ENCODE measurements at places on chromosomes 4 and X. TPM values are rescaled to one million over a fixed set of nuclear protein-coding genes. Genes with fewer than 3 reads are reported as not detected.
A peak's percentile ranks its signal among the peaks of the same experiment; 100 is the strongest.

GSX2 gene
- total RNA-seq, result not detected

DNA sequence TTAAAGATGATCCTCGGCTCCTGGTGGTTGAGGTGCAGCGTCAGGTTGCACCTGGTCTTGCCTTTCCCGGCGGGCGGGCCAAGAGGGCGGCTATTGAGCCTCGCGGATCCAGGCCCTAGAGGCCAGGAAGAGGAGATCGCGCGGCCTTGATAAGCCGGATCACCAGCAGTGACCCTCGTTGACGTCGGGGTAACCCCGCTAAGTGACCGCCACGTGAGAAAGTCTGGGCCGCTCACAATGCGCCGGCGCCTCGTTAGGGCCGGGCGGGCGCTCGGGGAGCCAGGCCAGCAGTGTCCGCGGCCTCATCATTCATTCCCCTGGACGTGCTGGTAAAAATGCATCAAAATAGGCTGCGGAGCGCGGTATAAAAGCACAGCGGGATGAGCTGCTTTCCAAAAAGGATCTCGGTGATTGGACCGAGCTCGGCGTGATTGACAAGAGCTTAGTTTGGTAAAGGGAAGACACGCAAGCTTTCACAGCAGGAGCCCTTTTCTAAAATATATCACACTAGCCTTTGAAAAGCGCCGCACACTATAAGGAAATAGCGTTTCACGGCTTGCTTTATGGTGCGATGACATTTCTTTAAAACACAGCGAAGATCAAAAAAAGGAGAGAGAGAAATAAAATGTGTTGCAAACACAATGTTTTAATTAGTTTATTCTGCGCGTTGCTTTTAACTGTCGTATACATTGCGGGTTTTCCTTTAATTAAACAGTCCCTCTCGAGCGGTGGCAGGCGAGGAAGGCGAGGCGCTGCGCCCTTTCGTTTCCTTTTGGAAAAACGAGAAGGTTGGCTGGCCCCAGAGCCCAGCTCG, 15.9 kb upstream of the ZIC3 start:
- no peak for DNase-seq

DNA sequence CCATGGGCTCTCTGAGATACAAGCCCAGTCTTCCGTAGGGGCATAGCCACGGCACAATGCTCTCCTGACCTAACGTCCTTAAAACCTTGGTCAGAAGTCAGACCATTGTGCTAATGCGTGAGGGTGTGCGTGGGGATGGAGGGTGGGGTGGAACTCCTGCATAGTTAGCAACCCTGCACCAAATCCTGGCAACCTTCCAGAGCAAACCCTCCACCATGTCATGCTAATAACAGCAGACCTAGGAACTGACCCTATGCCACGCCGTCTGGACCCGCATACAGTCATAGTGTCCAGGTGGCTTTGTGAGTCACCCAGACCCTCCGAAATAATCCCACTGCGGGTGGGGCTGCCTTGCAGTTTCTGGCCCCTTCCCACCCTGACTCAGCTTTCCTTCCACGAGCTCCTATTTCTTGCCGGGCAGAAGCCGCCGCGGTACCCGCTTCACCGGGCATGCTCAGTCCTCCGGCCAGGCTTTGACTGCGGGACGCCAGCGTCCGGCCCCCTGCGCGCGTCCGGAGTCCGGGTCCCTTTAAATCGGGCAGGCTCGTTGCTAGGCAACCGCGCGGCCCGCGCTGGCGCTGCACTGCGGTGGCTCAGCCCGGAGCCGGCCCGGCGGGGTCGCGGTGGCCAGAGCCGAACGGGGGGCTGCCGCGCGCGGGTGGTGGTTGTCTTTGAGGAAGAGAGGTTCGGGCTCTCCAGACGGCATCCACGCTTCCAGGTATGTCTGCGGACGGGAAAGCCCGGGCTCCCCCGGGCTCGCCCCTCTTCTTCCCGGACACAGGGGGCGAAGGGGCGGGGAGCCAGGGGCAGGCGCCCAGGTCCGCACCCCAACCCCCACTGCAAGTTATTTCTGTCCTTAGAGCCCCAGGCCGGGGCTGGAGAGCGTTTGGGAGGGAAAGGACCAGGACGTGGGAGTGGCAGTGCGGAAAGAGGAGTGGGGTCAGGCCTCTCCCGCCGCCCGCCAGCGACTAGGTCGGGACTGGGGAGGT, at the start of gene CCDC160:
Gene CCDC160 (plus strand): TSS at position 557 of the 989 bp plus-strand sequence. CDS start 7,619 bp downstream, outside the sequence.
- DNase-seq, result no peak

GRCh38 chr4:52932591-52933470, 70.7 kb downstream of the RASL11B start:
- no peak for DNase-seq

PCDH7 gene
- 7.8 TPM for total RNA-seq

GRCh38 chr4:84362896-84363655, 136.0 kb downstream of the NKX6-1 start:
- no peak for DNase-seq

DNA sequence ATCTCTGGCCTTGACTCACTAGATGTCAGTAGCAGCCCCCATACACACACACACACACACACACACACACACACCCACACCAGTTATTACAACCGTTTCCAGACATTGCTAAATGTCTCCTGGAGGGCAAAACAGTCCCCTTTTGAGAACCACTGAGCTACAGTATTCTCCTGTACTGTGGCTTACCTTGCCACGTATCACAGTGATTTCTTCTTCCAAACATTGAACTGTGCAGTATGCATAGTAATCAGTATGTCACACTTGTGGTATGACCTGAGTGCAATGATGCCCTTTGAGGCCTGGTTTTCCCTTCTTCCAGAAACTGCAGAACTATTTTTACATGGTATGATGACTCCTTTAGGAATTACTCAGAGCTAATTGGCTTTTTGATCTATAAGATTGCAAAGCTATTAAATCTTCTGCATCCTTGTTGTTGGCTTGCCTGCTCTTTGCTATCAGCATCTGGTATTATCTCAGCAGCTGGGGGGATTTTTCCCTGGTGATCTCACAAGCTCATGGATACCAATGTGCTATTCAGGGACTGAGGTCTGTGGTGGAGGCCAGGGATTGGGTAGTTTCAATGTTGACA, 3.6 kb upstream of the THOC2 start:
- no peak for DNase-seq

- DNase-seq, result peak; percentile 41
These were observed 18.9 kb downstream of the TMEM175 start for GRCh38 chr4:951186-951585.

DNA sequence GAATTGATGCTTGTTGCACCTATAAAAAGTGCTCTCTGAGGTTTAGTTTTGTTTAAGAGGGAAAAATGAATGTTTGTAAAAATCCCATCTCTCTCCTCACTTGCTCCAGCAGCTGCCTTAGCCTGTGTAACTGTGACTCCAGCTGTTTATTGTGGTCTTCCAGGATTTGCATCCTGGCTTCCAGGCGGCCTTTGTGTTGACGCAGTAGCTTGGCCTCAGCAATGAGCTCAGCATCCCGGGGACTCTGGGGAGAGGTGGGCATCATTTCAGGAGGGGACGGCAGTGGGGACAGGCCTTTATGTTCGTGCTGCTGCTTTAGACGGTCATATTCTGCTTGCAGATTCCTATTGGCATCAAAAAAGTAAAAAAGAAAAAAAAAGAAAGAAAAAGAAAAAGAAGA, 75.3 kb upstream of the FTHL17 start:
- DNase-seq, result no peak

GRCh38 chrX:17464194-17464593, 89.2 kb downstream of the NHS start:
- DNase-seq, result no peak

TLR10 gene
- total RNA-seq, result 2.0 TPM

- DNase-seq, result peak; percentile 11
These were observed 30.3 kb upstream of the SLC2A9 start for GRCh38 chr4:10051517-10052135.

LSM6 gene
- 29.1 TPM for total RNA-seq

DNA sequence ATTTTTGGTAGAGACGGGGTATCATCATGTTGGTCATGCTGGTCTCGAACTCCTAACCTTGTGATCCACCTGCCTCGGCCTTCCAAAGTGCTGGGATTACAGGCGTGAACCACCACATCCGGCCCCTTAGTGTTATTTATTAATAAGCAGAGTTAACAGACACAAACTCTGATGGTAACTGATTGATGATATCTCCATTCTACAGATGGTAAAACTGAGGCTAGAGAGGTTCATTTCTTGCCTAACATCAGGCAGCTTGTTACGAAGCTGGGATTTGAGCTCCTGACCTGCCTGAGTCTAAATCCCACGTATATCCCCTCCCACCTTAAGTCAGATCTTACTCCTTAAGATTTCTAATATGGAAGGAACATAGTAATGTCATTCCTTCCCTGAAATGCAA, 36.9 kb downstream of the TBC1D14 start:
- DNase-seq, result no peak

DNA sequence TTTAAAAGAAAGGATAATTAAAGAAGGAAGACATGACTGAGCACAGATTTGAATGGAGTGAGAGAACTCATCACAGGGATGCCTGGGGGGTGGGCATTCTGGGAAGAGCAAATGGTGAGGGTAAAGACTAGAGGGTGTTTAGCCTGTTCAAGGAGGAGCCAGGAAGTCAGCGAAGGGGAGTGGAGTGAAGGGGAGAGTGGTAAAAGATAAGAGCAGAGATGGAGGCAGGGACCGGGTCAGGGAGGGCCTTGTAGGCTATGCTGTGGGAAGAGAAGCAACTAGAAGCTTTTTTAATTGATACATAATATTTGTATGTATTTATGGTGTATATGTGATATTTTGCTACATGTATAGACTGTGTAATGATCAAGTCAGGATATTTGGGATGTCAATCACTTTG, 2.2 kb upstream of the VGLL1 start:
- DNase-seq, result no peak

FGFR3 gene
- 115 TPM for total RNA-seq

DNA sequence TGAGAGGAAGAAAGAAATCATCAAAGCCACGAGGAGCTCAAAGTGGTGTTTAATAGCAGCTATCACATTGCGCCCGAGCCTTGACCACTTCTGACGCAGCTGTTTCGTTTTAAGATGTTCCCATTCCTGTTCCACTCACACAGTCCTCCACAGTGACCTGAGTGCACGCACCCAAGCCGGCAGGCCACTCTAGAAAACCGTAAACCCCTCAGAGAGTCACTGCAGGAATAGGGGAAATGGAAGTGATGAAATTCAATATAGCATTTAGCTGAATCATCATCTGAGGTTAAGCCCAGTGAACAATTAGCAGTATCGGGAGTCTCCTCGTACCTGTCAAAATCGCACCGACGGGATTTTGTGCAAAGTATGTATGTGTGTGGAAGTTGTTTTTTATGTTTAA, 17.9 kb upstream of the HAND2 start:
- DNase-seq, result no peak

COX7B2 gene
- not detected for total RNA-seq

DNA sequence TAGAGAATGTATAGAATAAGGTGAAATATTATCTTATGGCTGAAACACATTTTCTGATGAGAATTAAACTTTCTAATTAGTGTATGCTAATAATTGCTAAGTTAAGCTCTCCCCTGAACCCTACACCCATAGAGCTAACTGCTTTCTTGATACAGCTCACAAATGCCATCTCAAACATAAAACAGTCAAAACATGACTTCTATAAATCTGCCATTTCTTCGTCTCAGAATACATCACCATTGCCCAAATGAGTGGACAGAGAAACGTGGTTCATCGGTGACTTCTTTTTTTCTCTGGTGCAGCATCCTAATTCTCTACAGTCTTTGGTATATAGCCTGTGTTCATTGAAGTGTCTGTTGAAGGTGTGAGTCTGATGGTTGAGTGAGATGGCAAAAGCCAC, 554.6 kb downstream of the NLGN4X start:
- no peak for DNase-seq

NAP1L5 gene
- total RNA-seq, result 0.85 TPM

- no peak for DNase-seq
These were observed 284.9 kb downstream of the RPA4 start for GRCh38 chrX:97168646-97169045.

- no peak for DNase-seq
These were observed 49.6 kb upstream of the SPRY1 start for GRCh38 chr4:123346951-123347350.

DNA sequence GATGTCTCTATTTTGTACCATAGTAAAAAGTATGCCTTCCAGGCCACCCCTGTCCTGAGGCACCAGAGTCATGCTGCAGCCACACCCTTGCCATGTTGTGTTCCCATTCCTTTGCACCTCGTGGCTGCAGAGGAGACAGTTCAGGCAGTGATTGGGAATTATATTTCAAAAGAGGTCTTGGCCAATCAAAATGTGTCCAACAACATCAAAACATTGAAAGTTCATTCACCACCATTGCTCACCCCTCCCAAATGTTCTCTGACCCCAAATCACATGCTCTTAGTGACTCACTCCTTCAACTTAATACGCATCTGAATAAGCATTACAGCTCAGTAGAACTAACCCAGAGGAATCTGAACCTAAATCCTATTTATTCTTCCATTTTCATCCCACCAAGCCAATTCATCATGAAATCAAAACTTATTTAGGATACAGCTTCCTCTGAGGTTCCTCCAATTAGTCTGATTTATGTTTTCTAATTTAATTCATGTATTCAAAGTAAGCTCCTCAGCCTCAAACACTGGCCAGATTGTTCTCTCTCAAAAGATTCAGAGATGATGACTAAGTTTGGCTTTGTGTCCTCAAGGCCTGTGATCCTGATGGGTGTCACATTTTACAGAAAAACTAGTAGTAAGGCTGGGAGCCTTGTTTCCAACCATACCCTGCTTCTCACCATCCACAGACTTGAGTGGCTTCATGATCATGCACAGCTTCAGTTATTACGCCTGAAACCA, 323.2 kb upstream of the INTU start:
- no peak for DNase-seq

DNA sequence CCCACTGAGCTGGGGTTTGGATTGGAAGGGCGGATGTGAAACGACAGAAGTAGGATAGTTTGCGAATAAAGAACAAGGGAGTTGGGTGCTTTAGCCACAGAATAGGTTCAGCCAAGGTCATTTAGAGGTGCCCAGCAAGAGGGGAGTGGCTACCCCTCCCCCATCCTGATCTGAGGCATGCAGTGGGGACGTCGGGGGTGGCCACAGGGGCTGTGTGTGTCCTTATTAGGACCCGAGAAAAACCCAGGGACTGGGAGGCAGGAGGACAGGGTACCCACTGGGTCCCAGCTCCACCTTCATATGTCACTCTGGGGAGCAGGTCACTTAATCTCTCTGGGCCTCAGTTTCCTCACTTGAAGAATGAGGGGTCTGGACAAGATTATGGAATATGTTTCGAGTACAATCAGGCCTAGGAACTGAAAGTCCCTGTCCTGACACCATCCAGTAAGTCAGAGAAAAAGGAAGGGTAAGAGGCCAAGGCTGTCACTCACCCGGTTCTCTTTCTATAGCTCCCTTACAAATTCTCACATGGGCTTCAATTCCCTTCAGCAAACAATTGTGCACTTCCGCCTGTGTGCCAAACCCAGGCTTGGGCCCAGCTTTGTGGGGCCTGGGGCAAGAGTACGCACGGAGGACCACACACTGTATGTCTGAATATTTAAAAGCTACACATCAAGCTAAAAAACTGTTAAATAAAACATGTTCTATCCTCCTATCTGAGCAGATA, 4.2 kb upstream of the NYX start:
- no peak for DNase-seq

GRCh38 chrX:107659768-107660167, 31.5 kb downstream of the PRPS1 start:
- DNase-seq, result no peak
